ENCODE measurements at places on chromosomes 3 and 15.

- DNase-seq = no peak
These were observed 21.7 kb downstream of the THSD4 start for GRCh38 chr15:71136793-71137518.

DNA sequence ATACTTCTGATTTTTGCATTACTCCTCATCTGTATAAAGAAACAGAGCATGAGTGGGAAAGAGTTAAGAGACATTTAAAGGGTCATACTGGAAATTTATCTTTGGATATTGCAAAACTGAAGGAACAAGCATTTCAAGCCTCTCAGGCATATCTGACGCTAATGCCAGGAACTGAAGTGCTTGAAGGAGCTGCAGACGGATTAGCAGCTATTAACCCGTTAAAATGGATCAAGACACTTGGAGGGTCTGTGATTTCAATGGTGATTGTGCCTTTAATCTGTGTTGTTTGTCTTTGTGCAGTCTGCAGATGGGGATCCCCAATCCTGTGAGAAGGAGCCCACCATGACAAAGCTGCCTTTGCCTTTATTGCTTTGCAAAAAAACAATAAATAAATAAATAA lies 202.5 kb upstream of the UBE3A start:
- DNase-seq = no peak

- no peak for DNase-seq
These were observed 15.4 kb downstream of the PLXNA1 start for GRCh38 chr3:126998320-126998719.

DNA sequence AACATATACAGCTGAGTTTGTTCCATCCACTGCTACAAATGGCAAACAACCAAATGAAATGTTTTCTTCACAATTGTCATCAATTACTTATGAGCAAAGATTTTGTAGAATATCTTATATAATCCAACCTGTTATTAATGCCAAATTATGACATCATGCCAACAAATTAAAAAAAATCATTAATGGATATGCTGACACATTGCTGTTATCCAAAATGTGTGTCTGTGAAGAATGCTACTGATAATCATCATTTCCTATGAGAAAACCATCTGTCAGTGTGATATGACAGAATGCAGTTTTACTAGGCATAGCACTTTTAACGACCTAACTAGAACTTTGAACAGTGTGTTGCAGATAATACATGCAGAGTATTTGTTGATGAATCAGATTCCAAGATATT lies 556.5 kb upstream of the KCNMB2 start:
- no peak for DNase-seq

DNA sequence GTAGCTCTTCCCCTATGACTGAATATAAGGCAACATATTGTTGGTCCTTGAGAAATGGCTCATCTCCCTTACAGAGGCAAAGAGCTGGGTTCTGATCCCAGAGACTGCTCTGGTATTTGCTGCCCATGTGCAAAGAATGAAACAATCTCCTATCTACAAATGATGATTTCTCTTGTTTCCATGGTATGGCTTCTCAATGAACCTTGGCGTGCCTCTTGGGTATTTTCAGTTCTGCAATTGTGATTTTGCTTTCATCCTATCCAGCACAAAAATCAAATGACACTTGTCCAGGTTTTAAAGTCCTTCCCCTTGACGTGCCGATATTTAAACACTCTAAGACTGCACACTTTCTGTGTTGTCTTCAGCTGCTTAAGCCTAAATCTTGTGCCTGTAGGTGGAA lies 109.8 kb upstream of the NR2F2 start:
- DNase-seq = no peak

Data from occipital lobe (tissue), 3 donors.